ENCODE measurements at places on chromosomes 12 and 14.

GRCh38 chr12:94815958-94816357, 165.6 kb upstream of the TMCC3 start:
- DNase-seq, result no peak

DNA sequence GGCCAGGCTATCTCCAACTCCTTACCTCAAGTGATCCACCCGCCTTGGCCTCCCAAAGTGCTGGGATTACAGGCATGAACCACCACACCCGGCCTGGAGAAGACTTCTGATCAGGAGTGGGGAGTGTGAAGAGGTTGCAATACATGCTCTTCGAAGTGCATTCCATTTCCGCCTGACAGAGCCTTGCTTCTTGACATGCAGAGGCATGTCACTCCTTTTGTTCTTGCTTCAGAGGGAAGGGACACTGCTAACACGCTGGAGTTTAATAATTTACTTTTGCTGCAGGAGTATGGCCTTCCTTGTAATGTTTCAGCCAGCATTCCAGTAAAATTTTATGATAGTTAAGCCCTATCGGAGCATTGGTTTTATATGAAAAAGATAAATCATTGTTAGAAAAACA, 74.9 kb downstream of the SLC25A47 start:
- DNase-seq, result no peak

DNA sequence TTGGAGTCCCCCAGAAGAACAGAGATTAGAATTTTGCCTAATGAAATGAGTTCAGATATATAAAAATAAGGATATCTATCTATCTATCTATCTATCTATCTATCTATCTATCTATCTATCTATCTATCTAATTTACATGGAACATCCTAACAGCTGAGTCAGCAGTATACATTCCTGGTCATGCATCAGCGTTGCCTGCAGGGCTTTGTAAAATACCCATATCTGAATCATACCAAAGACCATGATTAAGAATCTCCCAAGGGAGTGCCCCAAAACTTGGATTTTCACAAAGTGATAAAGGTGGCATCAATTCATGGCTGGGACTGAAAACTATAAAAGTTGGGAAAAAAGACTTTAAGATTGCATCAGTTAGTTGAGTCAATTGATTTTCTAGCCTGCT, 32.7 kb upstream of the SYT10 start:
- DNase-seq, result no peak

DNA sequence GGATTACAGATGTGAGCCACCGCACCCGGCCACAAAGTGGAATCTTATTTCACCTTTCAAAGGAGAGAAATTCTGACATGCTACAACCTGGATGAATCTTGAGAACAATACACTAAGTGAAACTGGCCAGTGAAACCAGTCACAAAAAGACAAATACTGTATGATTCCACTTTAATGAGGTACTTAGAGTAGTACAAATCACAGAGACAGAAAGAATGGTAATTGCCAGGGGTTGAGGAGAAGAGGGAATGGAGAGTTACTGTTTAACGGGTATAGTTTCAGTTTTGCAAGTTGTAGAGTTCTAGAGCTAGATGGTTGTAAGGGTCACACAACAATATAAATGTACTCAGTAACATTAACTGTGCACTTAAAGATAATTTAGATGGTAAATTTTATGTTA, 33.4 kb downstream of the ADIPOR2 start:
- no peak for DNase-seq

DNA sequence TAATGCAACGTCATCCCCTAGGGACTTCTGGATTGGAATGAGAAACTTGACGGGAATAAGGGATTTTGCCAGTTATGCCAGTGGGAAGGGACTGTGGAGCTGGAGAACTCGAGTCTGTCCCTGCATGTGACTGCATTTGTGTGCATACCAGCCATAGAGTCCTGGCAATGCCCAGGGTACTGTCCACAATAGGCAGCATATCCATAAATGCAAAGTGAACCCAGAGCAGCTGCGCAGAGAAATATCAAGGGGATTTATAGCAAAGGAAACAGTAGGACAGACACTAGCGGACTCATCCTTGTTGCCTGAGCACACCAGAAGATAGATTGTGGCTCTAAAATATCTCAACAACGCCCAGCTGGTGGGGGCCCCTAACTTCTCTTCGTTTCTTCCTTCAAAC, 247.1 kb upstream of the SRRM4 start:
- DNase-seq, result no peak

DNA sequence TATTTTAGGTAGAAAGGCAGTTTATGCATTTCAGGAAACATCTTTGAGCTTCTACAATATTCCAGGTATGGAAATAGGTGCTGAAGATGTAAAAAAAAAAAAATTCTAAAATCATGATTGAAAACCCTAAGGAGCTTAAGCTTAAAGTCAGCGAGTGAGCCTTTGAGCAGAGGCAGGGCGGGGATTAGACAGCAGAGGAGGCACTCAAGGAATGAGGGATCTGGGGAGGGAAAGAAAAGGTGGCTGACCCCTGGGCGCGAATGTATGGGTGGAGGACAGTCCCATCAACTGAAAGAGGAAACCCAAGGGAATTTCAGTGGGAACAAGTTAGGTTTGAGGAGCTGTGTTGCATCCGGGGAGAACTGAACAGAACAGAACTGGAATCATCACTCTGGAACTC, 6.4 kb upstream of the PTMS start:
- no peak for DNase-seq

DNA sequence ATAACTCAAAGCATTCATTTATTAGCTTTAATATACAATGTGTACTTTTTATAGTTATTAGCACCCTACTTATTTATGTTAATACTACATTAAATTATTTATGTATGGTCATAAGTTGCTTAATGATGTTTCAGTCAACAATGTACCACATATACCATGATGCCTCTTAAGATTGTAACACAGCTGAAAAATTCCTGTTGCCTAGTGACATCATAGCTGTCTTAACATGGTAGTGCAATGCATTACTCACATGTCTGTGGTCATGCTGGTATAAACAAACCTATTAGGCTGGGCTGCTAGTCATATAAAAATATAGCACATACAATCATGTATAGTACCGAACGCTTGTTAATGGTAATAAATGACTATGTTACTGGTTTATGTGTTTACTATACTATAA, 120.4 kb downstream of the ANO6 start:
- peak; percentile 13 for DNase-seq

- no peak for DNase-seq
Measured at GRCh38 chr12:9741726-9742125, 8.8 kb upstream of the CLECL1 start.

DNA sequence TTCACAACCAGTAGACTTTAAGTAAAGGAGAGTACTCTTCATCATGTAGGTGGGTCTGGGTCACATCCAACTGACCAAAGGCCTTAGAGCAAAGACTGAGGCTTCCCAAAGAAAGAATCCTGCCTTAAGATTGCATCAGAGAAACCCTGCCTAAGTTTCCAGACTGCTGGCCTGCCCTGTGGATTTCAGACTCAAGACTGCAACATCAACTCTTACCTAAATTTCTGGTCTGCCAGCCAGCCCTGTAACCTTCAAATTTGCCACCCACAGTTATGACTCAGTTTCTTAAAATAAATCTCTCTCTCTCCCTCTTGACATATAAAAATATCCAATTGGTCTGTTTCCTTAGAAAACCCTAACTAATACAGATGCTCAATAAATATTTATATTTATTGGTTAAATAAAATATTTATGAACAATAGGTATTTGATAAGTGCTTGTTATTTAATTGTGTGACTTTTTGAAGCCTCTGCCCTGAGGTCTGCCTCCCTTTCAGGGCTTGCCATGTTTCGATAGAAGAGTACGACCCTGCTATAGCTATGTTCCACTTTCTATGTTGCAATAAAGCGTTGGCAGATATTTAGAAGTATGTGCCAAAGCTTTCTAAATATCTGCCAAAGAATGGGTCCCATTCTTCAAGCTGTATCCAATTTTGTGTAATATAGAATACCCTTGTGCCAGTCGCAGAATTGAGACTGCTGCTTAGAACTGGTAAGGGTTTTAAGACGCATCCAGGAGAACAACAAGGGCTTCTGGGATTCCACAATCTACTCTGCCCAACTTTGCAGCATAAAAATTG, 65.7 kb downstream of the TMEM30B start:
- no peak for DNase-seq

- no peak for DNase-seq
Measured at GRCh38 chr12:104220931-104221330, 5.4 kb downstream of the TXNRD1 start.

DNA sequence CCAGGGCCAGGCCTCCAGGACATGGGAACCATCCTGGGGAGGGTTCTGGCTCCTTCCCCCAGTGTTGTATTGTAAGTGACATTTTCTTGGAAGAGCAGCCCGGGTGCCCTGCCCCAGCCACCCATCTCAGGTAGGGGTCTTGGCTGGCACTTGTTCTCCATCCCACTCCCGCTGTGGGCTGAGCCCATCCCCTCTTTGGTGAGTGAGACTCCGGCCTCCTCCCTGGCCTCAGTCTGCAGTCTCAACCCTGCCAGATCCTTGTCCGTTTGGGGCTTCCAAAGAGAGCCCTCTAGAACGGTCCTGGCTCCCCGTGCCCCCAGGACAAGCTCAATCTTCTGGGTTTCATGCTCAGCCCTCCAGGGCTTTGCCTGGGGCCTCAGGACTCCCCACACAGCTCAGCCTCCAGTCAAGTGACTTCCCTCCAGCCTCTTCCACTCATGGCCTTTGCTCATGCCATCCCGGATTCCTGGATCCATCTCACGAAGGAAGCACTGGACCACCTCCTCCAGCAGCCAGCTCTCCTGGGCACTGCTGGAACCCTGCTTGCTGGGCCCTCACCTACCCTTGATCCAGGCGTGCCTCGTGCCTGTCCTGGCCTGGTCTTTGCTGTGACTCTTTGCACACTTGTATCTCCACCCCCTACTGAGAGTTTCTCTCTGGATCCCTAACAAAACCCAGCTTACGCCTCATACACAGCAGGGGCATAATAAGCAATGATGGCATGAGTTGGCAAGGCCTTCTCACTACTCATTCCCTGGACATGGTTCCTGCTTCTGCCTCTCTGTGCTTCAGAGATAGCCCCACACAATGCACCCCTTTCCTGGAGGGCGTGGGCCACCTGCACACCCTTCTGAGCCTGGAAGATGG, 297.4 kb upstream of the RTL1 start:
- no peak for DNase-seq

DNA sequence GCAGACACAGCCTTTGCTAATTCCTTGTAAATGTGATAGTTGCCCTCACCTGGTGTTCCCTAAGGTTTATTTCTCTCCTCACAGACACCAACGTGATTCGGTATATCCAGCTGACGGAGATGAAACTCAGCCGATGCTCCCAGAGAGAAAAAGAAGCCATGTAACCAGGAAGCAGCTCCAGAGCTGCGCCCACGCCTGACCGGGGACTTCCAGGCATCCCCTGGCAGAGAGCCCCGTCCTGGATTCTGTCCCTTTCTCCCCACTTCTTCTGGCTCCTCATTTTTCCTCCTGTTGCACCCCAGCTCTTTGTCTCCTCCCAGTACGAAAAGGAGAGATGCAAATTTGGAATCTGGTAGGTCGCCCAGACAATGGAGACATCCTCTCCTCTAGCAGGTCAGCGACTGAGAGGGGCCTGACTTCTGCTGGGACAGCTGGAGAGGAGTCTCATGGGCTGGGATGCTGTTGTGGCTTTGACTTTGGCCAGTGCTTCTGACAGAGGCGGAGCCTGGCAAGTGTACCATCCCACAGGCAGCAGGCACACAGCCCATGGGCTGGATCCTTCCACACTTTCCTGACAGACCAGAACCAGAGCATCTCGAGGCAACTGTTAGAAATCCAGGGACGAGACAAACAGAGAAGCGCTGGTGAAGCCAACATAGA, 29.4 kb downstream of the TTC9 start:
- DNase-seq, result no peak

All from T47D (cell line).